Endothelial cell of umbilical vein (primary cell): ENCODE measurements at places on chromosomes 7 and 10.

GRCh38 chr10:24120646-24121045, 88.3 kb upstream of the KIAA1217 start:
- DNase-seq = no peak

DNA sequence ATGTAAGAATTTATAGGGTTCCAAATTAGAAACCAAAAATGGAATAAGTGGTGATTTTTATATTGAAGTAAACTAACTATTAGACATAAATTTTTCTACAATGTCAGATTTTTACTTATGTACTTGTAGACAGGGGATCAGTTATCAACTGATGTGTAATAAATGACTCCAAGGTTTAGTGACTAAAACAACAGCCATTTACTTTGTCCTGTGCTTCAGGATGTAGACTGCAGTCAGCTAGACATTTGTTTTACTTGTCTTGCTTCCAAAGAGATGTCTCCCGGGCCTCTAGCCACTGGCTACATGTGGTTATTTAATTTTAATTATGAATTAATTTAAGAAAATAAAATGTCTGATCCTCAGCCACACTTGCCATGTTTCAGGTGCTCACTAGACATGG, 249.7 kb upstream of the IGFBP3 start:
- no peak for DNase-seq

- no peak for DNase-seq
These were observed 260.6 kb downstream of the CCSER2 start for GRCh38 chr10:84588971-84589370.

- peak; percentile 100 for DNase-seq
These were observed 307.4 kb upstream of the AOAH start for GRCh38 chr7:37031571-37032257.

- no peak for DNase-seq
These were observed at the start of gene ELFN1 for GRCh38 chr7:1669954-1670893. ELFN1 (plus strand) TSS chr7:1670277; CDS start chr7:1744597, 74,320 bp downstream.

- no peak for DNase-seq
These were observed 714.8 kb upstream of the GALNT17 start for GRCh38 chr7:70416986-70417655.

GRCh38 chr10:45418849-45419675, 45.0 kb downstream of the ALOX5 start:
- peak; percentile 56 for DNase-seq

GRCh38 chr10:805620-806305, 116.3 kb upstream of the DIP2C start:
- no peak for DNase-seq

DNA sequence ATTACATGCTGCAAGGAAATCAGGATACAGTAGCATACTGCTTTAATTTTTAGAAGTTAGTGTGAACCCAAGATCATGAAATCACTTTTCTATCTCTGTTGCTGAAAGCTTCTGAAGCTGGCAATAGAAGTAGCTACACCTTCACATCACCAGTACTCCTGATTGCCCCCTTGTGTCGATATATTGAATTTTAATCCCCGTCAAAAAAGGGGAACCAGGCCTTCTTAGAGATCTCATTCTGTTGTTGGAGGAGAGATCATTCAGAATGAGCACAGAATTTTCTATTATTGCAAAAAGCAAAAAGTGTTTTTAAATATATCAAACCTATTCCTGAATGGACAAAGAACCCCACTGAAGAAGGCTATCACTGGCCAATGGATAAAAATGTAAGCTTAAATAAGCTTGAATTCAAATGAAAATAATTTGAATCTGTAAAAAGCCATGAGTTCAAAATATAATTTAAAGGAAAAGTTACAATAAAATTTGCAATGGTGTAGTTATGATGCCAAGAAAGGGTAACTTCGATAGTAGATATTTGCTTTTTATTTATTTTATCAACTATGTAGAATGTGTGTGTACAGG, 39.7 kb upstream of the TEX47 start:
- peak; percentile 58 for DNase-seq

GRCh38 chr10:122636953-122637352, 62.7 kb downstream of the C10orf120 start:
- DNase-seq = no peak

- no peak for DNase-seq
These were observed 76.1 kb upstream of the PDSS1 start for GRCh38 chr10:26621243-26621888.

- DNase-seq = no peak
These were observed 2.4 kb upstream of the INPP5A start for GRCh38 chr10:132535065-132535651.

DNA sequence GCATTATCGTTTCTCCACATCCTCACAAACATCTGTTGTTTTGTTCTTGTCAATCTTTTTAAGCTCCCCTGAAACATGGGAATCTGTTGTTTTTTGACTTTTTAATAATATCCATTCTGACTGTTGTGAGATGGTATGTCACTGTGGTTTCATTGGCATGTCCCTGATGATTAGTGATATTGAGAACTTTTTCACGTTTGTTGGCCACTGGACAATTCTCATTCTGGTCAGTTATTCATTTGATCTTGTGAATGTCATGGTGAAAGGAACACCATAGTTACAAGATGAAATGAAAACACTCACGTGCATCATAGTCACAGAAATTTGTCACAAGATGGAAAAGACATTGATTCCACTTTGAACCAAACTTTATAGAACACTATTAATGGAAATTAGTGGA, 20.5 kb upstream of the SGCE start:
- DNase-seq = no peak

- DNase-seq = no peak
These were observed 159.9 kb upstream of the EEPD1 start for GRCh38 chr7:35993113-35993512.

- DNase-seq = no peak
These were observed 96.4 kb downstream of the HIPK2 start for GRCh38 chr7:139681463-139681755.

GRCh38 chr7:12403287-12404181, at the start of gene VWDE:
VWDE (minus strand) TSS chr7:12403865; CDS start chr7:12403716, 149 bp downstream.
- DNase-seq = peak; percentile 34

- DNase-seq = no peak
These were observed 230.0 kb downstream of the SNX13 start for GRCh38 chr7:17710312-17710711.

DNA sequence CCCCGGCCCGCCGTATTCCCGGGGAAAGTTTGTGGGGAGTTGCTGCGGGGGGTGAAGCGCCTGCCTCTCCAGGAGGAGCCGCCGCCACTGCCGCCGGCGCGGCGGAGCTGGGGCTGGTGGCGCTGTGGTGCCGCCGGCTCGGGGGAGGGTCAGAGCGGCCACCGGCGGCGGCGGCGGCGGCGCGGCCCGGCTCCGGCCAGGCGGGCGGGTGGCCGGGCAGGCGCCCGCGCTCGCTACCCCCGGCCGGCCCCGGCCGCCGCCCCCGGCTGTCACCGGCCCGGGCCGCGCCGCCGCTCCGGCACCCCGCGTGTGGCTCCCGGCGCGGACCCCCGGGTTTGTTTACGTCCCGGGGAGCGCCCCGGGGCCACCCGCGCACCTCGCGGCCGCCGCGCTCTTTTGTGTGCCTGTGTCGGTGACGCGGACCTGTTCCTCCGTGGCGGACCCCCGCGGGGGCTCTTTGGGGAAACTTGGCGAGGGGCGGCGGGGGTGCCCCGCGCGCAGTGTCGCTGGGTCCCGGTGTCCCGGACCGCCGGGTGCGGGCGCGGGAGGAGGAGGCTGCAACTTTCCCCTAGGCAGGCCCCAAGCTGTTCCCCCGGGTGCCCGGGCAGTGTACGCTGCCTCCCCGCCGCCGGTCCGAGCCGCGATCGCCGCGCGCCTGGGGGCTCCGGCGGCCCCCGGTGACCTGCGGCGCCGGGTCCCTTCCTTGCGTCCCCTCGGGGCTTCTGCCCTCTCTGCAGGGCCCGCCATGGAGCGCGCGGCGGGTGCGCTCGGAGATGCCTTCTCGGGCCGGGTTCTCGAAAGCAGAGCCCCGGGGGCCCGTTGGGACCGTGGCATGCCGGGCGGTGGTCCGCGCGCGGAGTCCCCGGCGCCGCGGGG, 593 bp upstream of the CUX1 start:
- no peak for DNase-seq

DNA sequence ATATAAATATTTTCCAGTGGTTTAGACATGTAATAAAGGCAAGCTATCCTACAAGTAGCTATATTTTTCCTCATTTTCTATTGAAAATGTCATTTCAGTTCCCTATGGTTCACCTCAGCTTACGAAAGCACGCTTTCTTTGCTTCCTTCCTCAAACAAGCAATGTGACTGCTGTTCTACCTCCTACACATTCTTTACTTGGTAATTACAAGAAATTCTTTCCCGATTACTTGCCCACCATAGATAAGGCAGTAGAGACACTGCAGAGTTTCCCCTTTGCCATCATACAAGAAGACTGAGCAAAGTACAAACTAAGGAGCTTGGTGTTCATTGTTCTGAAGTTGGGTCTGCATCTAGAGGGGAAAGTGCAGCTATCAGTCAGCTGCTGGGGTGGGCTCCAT, 249.4 kb downstream of the CRPPA start:
- DNase-seq = no peak

- no peak for DNase-seq
These were observed 857.9 kb downstream of the TYW1 start for GRCh38 chr7:67854221-67855178.

- peak; percentile 78 for DNase-seq
These were observed 119.0 kb upstream of the KCNMA1 start for GRCh38 chr10:77756319-77757232.

DNA sequence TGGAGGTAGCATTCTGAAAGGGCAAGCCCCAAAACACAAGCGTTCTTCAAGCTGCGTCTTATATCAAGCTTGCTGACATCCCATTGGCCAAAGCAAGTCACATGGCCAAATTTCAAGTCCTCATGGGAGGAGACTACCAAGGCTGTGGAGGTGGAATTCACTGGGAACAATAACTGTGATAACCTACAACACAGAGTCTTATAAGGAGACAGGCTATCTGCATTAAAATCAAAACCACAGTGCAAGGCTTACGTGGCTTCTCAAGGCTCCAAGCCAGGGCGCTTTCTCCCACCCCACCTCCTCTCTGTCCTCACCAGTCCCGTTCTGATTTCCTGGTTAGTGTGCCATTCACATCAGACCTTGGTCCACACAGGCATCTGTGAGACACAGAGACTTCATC, 39.4 kb downstream of the ADRB1 start:
- DNase-seq = no peak

- peak; percentile 79 for DNase-seq
These were observed 64.8 kb upstream of the DNAJB6 start for GRCh38 chr7:157271991-157272324.

DNA sequence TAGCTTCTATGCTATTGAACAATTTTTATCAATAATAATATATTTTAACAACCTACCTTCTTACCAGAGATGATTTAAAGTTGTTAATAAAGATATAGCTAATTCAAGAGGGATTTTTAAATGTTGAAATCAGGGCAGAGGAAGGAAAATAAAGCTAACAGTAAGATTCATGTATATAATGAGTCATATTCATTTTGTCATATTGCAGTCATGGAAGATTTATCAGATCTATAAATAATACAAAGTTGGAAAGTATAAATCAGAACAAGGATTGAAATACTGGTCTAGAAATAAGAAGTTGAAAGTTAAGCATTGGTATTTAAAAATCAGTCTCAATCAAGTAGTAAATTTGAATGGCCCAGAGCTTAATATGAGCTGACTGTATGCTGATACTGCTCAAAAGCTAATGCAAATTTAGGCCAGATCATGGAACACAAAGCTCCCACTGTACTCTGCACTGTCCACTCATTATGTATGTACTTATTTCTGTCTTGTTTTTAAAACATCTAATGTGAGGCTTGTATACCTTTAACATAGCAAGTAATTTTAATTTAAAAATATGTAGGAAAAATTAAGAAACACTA, 196.9 kb downstream of the ZEB1 start:
- DNase-seq = no peak

- no peak for DNase-seq
These were observed 47.7 kb downstream of the EMX2 start for GRCh38 chr10:117590101-117590875.

- peak; percentile 53 for DNase-seq
These were observed 462.3 kb upstream of the POT1 start for GRCh38 chr7:125391921-125392320.

DNA sequence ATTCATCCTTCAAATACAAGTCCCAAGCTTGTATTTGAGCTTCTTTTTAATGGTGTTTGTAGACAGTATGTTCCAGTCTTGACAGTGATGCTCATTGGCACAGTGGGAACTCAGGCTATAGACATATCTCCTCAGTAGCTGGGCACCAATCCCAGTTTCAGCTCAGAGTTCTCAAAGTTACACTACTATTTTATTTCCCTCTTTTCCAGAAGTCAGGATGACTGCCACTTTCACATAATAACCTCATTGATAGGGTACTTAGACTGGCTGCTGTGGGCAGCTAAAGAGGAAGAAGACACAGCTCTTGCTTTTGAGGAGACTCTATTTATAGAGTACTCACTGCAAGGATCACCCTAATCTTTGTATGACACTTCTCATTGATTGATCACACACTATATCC, 2.4 kb downstream of the GBF1 start:
- DNase-seq = no peak

DNA sequence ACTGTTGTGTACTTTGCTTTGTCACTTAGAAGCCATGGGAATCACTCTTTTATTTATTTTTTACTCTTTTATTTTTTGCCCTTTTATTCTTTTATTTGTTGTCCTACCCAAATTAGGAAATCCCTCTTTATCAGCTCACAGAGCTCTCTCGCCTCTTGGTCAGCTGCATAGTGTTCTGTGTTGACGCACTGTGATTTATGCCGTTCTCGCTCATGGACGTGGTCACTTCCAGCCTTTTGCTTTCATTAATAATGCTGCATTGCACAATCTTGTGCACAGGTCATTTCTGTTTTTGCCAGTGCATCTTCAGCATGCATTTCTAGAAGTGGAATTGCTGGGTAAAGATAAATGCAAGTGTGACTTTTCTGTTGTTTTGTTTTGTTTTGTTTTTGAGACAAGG, 42.3 kb downstream of the FBH1 start:
- DNase-seq = no peak

DNA sequence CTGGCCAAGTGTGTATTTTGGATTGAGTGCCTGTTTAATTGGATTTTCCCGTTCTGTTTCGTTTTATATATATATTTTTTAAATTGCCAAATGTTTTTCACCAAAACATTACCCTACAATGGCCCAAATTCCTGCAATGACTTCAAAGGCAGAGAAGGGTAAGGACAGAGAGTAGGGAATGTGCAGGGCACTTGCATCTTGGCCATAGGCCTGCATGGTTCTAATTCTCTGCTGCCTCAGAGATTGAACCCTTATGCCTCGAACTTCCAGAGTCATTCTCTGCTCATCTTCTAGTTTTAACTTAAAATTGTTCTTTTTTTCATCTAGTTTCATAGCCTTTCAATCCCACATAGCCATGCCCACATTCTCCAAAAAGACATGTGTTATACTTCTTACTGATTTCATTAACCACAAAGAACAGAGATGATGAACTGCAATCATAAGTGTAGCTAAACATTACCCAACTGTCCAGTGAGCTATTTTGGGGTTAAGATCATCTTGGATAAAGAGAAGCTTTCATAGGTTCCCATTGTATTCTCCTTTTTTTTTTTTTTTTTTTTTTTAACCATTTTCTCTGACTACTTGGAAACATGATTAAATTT, 177.6 kb downstream of the PLXDC2 start:
- no peak for DNase-seq

GRCh38 chr10:27068217-27068891, 31.9 kb downstream of the ANKRD26 start:
- no peak for DNase-seq

- DNase-seq = peak; percentile 61
These were observed 209.0 kb downstream of the CACNA2D1 start for GRCh38 chr7:82234457-82235049.
